ENCODE measurements at places on chromosomes 6 and 20.

DNA sequence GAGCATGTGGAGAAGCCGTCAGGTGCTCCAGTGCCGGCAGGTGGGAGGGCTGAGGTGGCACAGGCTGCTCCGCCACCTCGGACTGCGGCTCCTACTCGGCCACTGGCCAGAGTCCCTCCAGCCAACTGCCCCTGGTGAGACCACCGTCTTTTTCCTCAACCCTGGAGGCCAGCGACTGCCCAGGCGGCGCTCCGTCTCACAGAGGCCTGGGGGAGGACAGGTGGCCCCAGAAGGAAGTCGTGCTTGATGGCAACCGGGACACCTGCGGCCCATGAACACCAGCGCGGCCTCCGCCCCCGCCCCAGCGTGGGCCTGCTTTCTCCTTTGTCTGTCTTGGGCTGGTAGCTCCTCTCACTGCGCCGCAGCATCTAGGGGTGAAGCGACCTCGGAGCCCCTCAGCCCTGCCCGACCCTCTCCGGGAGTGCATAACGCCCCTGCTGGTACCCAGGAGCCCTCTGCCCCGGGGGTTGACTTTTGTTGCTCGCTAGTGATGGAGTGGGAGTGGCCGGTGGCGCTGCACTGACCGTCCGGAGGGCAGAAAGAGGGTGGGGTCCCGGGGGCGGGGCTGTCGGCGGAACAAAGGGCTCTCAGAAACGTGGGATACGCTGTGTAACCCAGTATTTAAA is 706 bp upstream of the TUBB2B start:
- DNase-seq: peak; percentile 81

GRCh38 chr6:127460465-127460864 is 1.3 kb upstream of the KIAA0408 start:
- no peak for DNase-seq

GRCh38 chr6:163775313-163775712 is 360.8 kb downstream of the QKI start:
- no peak for DNase-seq

DNA sequence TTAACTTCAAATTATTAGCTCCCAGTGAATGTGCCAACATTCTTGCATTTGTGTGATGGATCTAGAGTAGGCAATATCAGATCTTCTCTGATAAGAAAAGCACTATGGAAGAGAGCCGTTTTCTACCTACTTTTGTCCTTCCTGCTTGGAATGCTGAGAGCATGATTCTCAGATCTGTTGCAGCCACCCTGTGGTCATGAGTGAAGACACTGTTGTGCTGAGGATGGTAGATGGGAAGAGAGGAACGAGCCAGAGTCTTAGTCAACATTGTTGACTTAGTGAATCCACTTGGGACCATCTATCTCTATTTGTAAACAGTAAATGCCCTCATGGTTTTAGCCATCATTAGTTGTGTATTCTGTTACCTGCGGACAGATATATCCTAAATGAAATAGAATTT is 202.6 kb downstream of the CD109 start:
- no peak for DNase-seq

- DNase-seq: no peak
Measured at GRCh38 chr20:50292079-50292590, 101.5 kb downstream of the CEBPB start.

DNA sequence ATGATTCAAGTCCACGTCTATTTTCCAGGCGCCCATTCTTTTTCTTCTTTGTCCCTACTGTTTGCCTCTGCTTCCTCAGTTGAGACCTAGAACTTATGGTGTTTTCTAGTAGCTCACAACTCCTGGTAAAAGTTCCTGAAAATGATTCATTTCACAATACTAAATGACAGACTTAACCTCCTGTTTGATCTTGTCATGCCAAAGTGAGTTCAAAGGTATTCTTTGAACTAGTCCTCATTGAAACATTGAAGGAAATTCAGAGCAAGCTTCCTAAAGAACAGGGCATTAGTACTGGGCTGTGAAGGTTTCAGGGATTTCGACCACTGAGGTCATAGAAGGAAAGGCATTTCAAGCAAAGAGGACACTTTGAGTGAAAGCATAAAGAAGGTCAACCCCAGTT is 132.8 kb downstream of the IBTK start:
- DNase-seq: no peak

DNA sequence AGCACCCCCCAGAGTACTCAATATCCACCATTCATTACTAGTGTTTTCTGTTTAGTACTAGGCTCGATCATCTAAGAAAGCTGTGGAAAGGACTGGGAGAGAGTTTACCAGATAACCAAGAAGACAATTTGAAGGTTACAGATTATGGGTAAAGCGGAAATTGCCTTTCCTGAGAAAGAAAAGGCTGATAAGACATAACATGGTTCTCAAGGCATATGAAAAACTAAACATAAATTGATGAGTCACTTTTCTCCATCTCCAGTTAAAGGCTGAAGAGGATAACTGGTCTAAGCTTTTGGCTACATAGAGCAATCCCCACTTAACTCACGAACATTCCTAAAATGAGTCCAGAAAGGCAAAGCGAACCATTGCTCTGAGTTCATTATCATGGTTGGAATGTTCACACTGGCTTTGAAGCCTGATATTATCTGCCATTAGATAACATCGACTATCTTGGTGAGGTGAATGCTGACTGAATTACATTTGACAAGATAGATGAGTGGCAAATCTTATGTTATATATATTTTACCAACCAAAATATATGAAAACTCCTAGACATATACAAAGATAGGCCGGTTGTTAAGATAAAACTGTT is 65.8 kb downstream of the BTBD9 start:
- no peak for DNase-seq

DNA sequence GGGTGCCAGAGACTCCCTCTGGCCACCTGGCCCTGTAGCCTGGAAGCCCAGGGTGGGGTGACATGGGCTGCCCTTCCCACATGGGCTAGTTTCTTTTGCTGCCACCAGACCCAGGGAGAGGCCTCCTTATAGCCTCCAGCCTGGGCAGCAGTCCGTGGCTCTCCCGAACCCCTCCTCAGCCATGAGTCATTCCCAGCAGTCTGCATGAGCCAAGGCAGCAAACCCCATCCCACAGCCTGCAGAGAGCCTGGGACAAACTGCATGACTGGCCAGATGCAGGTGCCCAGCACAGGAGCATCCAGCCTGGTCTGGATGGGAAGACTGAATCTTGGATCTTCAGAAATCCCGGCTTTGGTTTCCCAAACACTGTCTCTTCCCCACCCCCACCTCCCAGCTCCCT is 75.7 kb downstream of the MRPL14 start:
- DNase-seq: no peak

- no peak for DNase-seq
Measured at GRCh38 chr6:157226761-157227160, 96.6 kb downstream of the TMEM242 start.

DNA sequence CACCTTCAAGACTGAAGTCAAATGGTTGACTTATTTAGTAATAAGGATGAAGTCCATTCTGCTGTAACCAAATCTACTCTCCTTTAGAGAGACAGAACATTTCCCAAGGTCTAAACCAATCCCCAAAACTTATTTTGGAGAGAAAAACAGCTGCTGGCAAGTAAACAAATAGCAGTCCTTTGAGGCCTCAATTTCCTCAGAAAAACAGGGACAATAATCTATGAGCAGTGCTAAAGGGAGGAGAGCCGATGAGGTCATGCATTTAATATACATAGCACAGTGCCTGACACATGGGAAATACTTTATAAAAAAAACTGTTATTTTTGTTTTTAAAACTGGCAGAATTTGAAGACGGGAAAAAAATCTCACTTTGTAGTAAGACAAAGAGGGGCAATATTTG is 526.0 kb downstream of the EPM2A start:
- DNase-seq: no peak

DNA sequence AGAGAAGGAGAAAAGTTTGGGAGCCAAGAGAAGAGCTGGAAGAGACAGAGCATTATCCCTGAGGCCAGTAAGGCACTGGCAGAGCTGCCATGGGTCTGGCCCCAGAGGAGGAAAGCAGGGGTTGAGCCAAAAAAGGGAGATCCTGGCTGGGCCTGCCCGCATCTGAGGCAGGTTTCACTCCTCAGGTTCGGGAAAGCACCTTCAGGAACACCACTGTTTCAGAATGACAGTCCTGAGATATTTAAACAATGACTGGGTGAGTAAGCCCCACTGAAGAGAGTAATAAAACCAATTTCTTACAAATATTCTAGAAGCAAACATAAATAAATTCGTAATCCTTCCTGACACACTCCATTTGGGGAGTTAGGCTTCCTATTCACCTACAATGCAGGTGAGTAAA is 152.2 kb downstream of the BACH2 start:
- no peak for DNase-seq

DNA sequence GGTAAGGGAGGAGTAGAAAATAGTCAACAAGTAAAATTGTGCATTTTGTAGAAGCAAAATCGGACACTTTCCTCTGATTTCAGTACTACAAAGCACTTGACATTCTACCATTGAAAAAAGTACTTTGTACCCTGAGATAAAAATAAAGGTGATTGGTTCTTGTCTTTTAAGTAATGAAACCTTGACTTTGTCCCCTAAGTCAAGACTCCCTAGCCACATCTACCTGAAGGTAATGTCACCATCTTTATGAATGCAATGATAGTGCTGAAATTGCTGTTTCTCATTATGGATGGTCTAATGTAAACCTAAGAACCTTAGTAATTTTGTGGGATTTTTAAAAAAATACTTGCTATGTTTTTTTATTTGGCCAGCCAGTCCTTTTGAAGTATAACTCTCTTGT is 2.4 kb upstream of the MAN1A1 start:
- DNase-seq: no peak

GRCh38 chr6:145588981-145589380 is 146.3 kb downstream of the EPM2A start:
- no peak for DNase-seq

DNA sequence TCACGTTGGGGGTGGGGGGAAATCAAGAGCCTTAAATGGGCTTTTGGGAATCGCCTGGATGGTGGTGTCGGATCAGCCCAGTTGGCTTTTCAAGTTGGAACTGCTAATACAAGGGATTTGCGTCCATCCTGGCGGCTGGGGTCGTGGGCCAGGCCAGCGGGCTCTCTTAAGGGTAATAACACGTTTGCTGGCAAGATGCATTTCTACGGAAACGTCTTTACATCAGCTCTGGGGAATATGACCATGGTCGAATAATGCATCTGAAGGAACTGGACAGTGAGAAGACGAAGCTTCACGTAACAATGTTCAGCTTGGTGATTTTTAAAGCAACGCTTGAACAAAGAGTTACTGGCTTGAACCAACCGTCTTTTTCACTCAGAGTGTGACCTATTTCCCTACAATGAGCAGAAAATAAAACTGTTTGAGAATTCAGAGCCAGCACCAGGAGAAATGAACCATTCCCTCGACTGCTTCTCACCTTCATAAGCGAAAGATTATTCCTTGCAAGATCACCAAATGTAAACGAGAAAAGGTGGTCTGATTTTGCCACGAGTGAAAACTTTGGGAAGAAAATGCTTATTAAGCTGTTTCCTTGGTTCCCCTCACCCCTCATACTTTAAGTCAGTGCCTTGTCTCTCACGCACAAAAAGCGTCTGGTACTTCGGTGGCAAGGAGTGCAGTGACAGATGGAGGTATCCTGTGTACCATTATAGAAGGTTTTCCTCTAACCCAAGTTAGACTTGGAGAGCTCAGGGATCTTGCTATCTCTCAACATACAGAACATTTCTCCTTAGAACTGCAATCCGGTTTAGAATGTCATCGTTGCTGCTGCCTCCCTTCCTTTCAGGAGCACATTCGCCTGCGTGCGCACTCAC is 1.4 kb upstream of the MARCKS start:
- DNase-seq: peak; percentile 22

- DNase-seq: no peak
Measured at GRCh38 chr6:36130667-36131510, 576 bp downstream of the MAPK13 start.

DNA sequence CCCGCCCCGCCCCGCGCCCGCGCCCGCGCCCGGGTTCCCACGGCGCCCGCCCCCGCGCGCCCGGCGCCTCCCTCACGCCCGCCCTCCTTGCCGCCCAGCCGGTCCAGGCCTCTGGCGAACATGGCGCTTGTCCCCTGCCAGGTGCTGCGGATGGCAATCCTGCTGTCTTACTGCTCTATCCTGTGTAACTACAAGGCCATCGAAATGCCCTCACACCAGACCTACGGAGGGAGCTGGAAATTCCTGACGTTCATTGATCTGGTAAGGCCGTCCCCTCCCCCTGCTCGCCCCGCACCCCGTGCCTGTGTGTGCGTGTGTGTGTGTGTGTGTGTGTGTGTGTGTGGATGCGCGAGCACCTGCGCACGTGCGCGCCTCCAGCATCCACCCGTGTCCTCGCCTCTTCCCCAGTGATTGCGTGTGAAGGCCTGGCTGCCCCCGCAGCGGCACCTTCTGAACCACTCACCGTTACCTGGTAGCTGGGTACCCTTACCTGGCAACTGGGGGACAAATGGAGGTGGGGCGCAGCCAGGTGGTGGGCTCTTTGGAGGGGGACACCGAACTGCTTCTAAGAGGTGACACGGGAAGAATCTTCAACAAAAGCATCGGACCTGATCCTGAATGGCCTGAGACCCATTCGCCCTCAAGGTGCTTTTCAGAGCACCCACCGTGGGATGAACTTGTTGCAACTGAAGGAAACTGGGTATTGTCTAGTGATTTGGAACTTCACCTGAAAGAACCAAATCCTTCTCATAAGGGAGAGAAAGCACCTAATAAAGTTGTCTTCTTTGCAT is at the start of gene AIG1:
AIG1 (plus strand) TSS at position 84 of the 791 bp plus-strand sequence; CDS start at position 121, 37 bp downstream.
- DNase-seq: peak; percentile 93

DNA sequence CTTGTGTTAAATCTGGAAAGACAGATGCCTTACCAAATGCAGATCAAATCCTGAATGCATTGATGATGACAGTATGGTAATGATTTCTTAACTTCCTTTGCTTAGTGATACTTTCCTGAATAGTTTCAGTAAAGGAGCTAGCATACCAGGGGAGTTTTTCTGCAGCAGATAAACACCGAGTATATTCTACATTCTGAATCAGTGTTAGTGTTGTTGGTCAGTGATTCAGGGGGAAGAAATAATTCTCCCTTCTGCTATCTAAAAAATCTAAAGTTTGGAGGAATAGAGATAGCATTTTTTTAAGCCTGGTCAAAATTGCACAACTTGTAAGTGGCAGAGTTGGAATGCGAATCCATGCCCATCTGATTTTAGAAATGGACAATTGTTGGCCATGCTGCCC is 512.2 kb upstream of the MARCKS start:
- no peak for DNase-seq

GRCh38 chr6:33434961-33435360 is 15.1 kb downstream of the SYNGAP1 start:
- DNase-seq: no peak

DNA sequence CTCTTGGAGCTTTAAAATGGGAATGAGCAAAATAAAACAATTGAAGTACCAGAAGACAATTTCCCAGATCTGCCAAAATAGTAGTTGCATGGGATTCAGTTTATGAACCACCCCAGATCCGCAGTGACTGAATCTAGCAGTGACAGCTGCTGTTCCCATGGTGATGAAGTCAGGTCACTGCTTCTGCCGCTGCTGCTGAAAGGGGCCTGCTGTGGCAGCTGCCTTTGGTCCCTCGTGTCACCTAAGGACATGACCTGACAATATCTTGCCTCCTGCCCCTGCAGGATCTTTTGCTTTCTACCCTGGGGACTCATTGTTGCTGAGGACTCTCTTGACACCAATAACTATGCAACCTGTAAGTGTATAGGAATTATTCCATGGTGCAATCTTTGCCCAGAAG is 34.3 kb upstream of the OGFRL1 start:
- DNase-seq: peak; percentile 76

All from SK-N-SH (cell line).